ENCODE measurements at places on chromosomes 7 and 10. TPM values are rescaled to one million over a fixed set of nuclear protein-coding genes. Genes with fewer than 3 reads are reported as not detected.

FAM25G gene
- total RNA-seq, result not detected

PNLIPRP3 gene
- not detected for total RNA-seq

- no peaks in the 10 kb centered on the region for H3K36me3 ChIP-seq
- H3K27ac ChIP-seq, result no peak overlapping the region
- no peak overlapping the region for H3K4me3 ChIP-seq
- no peak for DNase-seq
- no peaks in the 10 kb centered on the region for H3K4me1 ChIP-seq
Measured at GRCh38 chr10:86591436-86591835, 62.9 kb upstream of the OPN4 start.

- DNase-seq, result no peak
- no peak overlapping the region for H3K27ac ChIP-seq
- H3K27me3 ChIP-seq, result peaks cover 46% of the 10 kb centered on the region
- H3K4me3 ChIP-seq, result no peak overlapping the region
- no peaks in the 10 kb centered on the region for H3K36me3 ChIP-seq
Measured at GRCh38 chr7:128102490-128103291, 71.5 kb upstream of the LRRC4 start.

- H3K27ac ChIP-seq, result peak overlapping the region; percentile 63
- DNase-seq, result peak; percentile 41
- no peaks in the 10 kb centered on the region for H3K4me1 ChIP-seq
- no peaks in the 10 kb centered on the region for H3K27me3 ChIP-seq
Measured at GRCh38 chr7:2019711-2020511, 212.8 kb downstream of the MAD1L1 start.

DNA sequence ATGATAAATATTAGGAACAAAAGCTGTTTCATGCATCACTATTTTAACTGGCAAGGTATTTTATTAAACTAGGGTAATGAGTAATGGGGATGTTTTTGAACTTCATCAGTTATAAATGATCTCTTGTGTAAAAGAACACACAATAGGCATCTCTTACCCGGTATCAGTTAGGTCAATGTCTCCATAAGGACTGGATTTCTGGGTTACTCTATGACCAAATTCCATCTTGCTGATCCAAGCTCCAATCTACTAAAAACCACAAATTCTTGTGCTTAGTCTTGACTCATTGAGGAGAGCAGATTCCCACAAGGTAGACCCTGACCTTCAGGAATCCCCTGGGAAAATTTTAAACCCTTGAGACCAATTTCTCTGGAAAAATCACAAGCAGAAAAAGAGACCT is 1167.7 kb downstream of the XPNPEP1 start:
- no peaks in the 10 kb centered on the region for H3K36me3 ChIP-seq
- H3K4me3 ChIP-seq, result no peak overlapping the region
- H3K4me1 ChIP-seq, result no peaks in the 10 kb centered on the region
- no peaks in the 10 kb centered on the region for H3K27me3 ChIP-seq

GRCh38 chr7:148535217-148535616 is 55.3 kb upstream of the C7orf33 start:
- H3K36me3 ChIP-seq, result no peaks in the 10 kb centered on the region
- H3K4me1 ChIP-seq, result no peaks in the 10 kb centered on the region
- H3K4me3 ChIP-seq, result no peak overlapping the region
- peak overlapping the region; percentile 27 for H3K27ac ChIP-seq
- no peaks in the 10 kb centered on the region for H3K27me3 ChIP-seq
